NCI-H774 (cell line): ENCODE measurements at places on chromosomes 1 and 21.

DNA sequence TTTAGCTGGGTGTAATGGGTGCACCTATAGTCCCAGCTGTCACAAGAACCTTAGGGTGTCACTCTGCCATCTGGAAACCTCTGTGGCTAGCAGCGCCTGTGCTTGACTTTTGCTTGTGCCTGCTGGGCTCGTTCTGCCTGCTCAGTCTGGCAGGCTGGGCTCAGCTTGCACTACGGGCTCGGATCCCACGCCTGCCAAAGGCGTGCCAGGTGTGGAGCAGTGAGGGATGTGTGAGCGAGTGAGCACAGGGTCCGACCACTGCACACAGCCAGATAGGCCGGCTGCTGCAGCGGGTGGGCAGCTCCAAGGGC is 2.8 kb upstream of the LSM10 start:
- no peak for DNase-seq

DNA sequence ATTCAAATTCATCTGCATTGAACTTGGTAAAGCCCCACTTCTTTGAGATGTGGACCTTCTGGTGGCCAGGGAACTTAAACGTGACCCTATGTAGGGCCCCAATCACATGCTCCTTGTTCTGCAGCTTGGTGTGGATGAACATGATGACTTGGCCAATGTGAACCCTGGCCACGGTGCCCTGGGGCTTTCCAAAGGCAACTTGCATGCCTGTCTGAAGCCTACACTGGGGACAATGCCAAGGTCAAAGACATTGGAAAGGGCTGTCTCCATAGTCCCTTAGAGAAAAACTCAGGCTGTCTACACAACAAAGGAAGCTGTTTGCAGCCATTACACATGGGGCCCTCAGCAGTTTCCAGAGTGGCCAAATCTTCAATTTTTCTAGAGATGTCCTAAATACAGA is 8.9 kb upstream of the VPS13D start:
- no peak for DNase-seq

DNA sequence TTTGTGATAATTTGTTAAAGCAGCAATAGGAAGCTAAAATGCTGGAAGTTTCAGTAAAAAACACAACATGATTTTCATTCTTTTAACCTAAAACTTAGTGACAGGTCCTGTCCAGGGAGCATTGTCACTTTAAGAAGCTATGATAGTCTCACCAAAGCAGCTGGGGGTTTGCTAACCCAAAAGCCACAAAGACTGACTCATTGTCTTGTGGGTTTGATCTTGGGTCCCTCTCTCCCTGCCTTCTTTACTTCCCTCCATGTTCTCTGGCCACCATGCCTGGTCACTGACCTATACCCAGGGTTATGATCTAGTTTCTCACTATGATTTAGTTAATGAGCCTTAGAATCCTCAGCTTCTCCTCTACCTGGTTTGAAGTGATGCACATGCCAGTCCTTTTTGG is 213.5 kb upstream of the PTGFR start:
- DNase-seq: no peak

DNA sequence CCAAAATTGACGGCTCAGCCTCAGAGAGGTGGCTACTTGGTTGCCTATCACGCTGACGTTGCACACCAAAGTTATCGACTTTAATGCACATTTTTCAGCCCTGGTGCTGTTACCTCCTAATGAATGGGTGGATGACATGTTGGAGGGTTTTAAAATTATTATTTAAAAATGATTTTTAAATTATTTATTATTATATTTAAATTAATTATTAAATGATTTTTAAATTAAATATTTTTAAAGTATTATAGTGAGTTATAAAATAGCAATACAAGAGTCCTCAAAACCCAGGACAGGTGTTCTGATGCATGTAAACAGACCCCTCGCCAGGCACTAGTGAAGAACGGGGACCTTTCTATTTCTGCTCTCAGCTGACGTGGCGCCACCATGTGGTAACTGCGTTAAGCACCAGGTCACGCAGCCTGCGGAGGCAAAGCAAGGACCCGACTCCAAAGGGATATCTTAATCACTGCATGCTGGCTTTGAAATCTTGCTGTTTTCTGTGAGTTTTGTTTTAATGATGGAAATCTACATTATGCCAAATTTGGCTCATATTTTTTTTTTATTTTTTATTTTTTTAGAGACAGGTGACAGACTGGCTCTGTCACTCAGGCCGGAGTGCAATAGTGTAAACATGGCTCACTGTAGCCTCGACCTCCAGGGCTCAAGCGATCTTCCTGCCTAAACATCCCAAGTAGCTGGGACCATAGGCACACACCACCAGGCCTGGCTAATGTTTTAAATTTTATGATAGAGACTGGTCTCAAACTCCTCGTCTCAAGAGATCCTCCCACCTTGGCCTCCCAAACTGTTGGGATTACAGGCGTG is 22.6 kb downstream of the CASP9 start:
- DNase-seq: peak; percentile 3

DNA sequence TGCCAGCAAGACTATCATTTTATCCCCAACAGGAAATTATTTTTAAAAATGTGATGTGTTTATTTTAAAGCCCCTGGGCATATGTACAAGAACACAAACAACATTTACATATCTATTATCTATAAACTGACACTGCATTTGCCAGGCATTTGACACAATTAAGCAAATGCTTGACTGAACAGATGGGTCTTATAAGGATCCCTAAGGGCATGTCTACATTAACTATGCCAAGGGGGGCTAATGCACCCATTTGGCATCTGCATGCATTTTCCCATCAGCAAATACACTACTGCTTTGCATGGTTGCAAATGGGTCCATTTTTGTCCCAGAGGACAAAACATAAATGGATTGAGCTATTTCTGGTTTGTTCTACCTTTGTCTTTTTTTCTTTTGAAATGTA is 884.8 kb upstream of the B3GALT2 start:
- no peak for DNase-seq

DNA sequence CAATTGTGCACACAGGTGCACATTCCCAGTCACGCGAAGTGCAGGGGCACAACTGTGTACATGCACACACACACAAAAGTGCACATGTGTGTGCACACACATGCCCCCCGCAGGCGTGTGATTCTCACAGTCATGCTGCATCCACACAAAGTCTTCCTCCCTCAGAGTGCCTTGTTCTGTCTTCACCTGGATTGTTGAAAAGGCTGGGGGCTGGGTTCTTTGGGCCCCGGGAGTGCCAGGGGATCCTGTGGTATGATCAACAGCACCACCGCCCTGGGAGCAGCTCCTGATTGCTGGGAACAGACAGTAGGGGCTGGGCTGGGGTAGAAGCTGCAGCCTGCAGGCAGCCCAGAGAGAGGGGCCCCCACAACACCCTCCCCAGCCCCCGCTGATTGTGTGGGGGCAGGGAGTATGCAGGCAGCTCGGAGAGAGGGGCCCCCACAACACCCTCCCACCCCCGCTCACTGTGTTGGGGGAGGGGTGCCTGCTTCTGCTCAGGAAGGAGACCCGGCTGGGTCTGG is 3.4 kb downstream of the COL18A1 start:
- DNase-seq: no peak
